HepG2 (cell line): ENCODE measurements at places on chromosomes 5 and 9. TPM values are rescaled to one million over a fixed set of nuclear protein-coding genes. Genes with fewer than 3 reads are reported as not detected.

The FRMPD1 gene
- not detected in 2 replicates for total RNA-seq

The LCN9 gene
- total RNA-seq, result not detected in 2 replicates

The BARX1 gene
- total RNA-seq, result not detected in 2 replicates

DNA sequence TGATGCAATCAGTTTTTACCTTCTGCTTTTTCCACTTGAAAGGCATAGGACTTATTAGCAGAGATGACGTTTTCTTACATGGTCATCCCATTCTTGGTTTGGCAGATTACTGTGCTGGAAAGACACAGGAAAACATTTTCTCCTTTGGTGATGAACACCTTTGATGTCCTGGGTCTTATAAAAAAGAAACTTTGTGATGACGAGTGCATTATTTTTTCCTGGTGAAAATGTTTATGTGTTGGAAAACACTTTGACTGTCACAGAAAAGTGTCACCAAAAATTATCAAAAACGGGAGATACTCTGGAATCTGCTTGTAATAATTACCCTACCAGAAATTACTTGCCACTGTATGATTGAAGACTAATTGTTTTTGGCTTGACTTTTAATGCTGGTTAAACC, 2020.9 kb downstream of the MAT2B start:
- no peak for DNase-seq

DNA sequence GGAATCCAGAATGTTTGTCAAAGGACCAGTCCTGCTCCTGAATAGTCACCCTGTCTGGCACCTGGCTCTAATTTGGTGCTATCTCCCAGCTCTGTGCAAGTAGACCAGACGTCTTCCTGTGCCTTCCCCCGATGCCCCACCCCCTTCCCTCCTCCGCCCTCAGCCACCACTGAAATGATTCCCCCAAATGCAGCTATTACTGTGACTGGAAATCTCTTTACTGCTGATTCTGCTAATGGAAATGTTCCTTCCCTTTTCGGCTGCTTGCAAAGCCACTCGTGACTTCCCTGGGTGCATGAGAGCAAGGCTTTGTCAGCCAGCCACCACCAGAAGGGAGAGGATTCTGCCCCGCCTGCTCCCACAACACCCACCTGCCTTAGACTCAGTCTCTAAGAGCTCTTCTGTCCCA, 11.4 kb downstream of the ASTN2 start:
- no peak for DNase-seq
